Activated CD8-positive, alpha-beta memory T cell treated with anti-CD3 and anti-CD28 coated beads, Interleukin-2, amount 50 U/mL, for 48 hours (primary cell): ENCODE measurements at places on chromosomes 6 and 20.
A peak's percentile ranks its signal among the peaks of the same experiment; 100 is the strongest.

DNA sequence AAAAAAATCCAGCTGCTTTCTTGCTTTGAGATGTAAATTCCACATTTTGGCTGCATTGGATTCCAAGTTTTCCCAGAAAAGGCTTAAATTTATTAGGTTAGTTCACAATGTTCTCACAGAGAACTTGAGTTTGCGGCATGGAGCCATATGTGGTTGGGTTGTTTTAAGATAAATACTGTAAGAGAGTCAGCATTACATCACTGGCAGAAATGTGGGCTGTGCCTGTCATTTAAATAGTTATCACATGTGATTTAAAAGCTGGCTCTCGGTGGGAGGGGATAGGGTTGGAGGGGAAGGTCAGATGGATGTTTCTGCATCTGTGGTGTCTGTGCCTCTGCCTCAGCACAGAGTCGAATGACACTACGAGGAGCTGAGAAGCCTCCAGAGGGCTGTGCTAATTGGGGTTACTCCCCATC lies 73.8 kb upstream of the SCP2D1 start:
- DNase-seq = no peak

- DNase-seq = no peak
Observed at GRCh38 chr6:51025082-51025777, 206.6 kb downstream of the TFAP2B start.

- DNase-seq = no peak
Observed at GRCh38 chr6:156199182-156199581, 578.0 kb upstream of the ARID1B start.

DNA sequence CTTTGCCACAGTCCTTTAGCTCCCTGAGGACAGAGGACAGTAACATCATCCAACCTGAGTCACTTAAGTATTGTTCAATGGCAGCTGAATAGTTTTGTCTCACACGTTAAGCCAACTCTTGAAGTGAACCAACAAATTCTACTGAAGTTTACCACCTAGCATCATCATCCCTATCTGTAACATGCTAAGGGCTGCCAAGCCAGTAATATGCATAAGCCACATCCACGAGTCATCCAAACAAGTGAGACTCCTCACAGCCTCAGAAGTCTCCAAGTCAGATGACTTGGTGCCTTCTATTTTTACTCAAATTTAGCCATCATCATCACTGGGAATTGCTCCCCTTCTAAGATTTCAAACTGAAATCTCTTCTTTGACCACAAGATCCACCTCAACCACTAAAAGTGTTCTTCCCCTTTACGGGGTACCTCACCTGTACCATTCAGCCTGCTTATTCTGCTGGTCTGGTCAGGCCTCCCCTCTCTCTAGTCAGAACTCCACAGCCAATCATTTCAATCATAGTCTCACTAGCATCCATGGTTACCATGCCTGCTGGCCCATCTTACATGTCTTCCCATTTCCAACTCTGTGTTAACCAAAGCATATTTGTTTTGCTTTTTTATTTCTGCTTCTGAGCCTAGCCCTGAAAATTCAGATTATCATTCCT lies 73.7 kb downstream of the DTNBP1 start:
- DNase-seq = no peak

DNA sequence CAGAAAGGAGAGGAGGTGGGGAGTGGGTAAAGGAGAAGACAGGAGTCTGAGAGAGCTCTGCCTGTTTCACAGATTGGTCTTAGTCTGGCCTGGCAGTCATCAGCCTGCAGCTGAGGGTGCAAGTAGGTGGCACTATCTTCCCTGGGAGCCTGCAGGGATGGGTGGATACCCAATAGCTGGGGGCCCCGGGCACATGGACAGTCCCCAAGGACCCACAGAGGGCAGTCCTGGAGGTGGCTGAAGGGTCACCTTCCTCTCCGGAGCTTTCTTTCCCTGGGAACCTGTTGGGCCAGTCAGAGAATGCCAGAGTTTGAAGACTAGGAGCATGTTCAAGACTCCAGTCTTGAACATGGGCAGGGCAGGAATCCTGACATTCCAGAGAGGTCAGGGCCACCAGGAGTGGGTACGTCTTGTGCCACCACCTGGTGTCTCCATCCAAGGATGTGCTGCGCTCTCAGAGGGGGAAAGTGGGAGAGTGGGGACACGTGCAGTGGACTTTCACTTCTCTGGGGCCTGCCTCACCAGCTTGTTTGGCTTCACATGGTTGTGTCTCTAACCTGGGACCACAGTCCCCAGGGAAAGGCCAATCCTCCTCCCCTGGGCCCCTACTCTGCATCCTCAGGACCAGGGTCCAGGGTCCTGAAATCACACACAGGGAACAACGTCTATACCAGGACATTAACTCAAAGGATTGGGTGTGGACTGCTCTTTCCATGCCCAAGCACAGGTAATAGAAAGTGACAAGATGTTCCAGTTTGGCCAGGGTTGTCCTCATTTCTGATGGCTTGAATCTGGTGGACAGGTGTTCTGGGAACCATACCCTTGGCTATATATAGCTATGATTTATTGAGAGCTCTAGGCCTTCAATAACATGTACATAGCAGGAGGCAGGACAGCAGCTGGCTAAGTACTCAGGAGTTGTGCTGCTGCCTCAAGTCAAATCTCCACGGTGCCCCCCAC lies 18.0 kb downstream of the AARS2 start:
- DNase-seq = no peak

DNA sequence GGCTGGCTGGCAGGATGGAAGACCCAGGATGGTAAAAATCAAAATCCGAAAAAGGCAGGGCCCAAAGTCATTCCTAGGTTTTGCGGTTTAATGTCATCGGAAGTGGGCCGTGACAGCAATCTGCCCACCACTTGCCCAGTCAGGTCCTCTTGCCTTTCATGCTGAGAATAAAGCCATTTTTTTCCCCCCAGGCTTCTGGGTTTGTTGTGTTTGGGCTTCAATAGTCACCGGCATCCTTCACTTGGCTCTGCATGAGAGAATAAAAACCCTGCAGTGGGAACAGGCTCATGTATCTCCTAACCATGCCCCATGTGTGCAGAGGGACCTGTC lies 56.1 kb downstream of the MEP1A start:
- DNase-seq = no peak

DNA sequence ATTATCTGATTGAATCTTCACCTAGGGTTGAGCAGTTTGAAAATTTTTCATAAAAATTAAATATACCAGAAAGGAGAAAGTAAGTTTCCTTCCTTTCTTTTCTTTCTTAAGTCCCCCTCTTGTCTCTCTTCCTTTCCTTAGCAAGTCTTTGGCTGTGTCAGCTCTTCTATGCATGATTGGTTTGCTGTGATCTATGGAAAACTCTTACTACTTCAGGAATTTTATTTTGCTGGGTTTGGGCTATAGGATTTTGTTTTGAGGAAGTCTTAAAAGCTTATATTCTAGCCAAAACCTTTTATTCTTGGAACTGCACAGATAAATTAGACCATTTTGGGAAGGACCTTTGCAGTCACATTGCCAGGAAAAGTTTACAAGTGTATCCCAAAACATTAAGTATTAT lies 173.4 kb upstream of the CITED2 start:
- no peak for DNase-seq

- DNase-seq = no peak
Observed at GRCh38 chr20:37734228-37734985, 40.6 kb downstream of the CTNNBL1 start.

DNA sequence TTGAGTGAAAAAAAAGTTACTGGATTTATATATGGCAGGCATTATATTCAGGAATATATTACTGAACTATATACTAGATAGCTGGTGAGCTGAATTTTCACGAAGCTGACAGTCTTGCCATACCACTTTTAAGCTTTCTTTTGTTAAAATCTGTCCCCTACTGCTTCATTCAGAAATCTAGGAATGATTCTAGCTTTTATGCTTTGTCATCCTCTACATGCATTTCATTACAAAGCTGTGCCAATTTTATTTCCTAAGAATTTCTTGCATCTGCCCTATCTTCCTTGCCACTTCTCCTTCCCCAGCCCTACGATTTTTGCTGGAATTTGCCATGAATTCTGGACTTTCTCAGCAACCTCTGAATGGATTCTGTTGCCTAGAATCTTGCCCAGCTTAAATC lies 158.5 kb upstream of the ADGRB3 start:
- DNase-seq = no peak

DNA sequence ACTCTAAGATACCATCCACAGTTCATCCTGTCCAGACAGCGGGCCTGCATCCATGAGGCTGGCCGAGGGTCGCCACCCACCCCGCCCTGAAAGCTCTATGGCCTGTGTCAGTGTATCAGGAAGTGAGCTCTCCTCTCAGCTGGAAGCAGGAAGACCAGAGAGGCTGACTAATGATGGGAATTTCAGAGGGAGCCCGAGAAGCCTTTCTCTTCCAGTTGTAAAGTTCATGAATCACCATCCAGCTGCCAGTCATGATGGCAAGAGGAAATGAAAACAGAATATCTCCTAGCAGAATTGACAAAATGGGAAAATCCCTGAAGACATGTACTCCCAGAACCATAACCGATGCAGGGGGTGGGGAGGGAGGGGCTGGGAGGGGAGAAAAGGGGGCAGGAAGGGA lies 109.6 kb upstream of the RPS6KA2 start:
- no peak for DNase-seq

DNA sequence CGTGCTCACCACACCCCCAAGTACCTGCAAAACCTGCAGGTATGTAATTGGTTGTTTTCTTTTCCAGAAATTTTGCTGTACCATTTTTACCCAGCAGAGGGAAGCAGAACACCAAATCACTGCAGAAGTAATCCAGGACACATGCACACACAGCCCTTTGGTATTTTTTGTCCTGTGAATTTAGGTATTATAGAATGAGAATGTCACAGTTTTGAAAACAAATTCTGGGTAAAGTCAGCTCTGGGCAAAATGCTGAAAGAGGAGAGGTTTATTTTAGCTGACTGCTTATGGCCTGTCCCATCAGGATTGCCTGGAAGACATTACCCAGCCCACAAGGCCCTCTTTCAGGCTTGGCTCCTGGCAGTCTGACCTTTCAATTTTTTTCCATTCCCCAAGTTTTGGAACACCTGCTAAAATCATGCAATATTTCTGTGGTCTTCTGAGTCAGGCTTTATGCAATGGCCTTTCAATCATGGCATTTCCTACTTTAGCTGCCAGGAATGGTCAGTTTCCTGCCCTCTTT lies 3.5 kb upstream of the EFHC1 start:
- DNase-seq = no peak

- DNase-seq = no peak
Observed at GRCh38 chr6:152673236-152673635, 24.5 kb upstream of the MYCT1 start.

DNA sequence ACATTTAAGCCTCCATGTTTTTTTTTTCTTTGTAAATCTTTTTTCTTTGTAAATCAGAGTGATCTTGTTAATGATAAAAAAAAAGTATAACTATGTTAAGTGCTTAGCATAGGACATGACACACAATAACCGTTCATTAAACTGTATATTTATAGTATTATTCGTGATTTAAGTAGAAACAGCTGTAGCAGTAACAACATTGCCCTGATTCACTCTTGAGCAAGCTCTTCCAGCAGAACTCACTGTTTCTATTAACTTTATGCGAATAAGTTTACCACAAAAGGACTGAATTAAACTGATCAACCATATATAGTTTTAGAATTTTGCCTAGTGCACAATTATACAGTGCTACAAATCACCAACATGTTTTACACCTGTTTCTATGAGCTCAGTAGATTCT lies 1338.0 kb upstream of the EYS start:
- DNase-seq = no peak

DNA sequence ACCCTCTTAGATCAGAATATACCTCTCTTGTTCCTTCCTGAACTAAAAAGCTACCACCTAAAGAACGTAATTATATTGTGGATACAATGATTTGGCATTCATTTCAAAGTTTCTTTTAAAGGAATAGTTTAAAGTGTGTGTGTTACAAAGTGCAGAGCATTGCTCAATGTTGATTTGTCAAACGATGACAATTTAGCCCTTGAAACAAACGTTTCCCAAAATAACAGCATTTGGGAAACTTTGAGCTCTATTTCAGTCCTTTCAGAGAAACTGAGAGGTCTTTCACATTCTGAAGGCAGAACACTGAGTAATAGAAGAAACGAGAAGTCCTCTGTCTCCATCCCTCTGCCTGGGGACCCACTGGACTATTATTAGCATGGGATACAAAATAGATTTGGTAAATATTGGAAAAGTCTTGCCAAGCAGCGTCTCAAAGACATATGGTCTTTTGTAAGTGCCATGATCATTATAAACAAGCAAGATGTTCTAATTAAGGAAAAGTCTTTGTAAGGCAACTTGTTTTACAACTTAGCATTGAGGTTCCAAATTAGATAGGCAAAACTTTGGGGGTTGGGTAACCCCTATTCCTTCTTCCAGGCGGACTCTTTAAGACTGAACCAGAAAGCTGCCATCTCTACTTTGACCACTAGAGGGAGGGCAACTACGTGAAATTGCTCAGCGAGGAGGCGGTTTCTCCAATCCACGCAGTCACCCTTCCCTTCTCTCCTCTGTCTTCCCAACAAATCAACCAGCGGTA lies 208.8 kb downstream of the RNF144B start:
- DNase-seq = peak; percentile 62

DNA sequence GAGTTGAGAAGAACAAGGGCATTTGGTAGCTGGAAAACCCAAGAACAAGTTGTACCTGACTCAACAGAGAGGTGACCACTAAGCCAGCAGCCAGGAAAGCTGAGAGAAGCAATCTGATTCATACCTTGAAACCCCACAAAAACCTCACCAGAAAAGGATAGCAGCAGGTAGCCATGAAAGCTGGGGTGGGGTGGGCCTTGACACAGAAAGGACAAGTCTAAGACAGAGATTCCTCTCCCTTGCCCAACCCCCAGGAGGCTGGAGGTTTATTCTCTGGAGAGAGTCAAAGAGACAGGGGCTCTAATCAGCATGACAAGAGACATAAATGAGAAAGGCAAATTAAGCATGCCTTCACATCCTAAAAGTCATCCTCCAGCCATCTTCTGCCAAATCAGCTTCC lies 151.7 kb upstream of the DST start:
- no peak for DNase-seq

DNA sequence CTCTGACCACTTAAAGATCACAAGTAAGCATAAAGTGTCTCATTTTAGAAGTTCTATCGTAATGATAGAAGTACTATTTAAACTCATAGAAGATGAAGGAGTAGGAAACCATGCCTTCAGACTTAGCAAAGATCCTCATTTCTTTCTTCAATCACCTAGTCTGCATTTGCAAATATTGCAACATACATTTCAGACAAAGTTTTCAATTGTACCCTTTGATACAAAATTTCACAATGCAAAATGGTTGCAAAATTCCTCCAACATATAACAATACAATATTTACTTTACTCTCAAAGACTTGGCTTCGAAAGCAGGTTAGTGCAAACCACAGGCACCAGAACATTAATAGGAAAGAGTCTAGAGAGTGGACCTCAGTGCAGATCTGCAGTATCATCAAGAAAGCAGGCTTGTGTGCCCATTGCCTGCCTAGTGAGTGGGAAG lies 16.1 kb upstream of the ROS1 start:
- no peak for DNase-seq

GRCh38 chr6:106733386-106733785 lies 104.0 kb downstream of the QRSL1 start:
- no peak for DNase-seq

GRCh38 chr6:167034056-167034455 lies 34.9 kb downstream of the CEP43 start:
- DNase-seq = no peak

- no peak for DNase-seq
Observed at GRCh38 chr20:53662595-53662994, 69.0 kb upstream of the ZNF217 start.

- no peak for DNase-seq
Observed at GRCh38 chr6:22150368-22151035, 146.3 kb downstream of the PRL start.

GRCh38 chr6:161101517-161101916 lies 109.9 kb downstream of the MAP3K4 start:
- no peak for DNase-seq

- no peak for DNase-seq
Observed at GRCh38 chr6:101597693-101598092, 204.2 kb downstream of the GRIK2 start.

- no peak for DNase-seq
Observed at GRCh38 chr20:8663424-8663823, 405.5 kb upstream of the PLCB4 start.
